ENCODE measurements at places on chromosomes 5 and 9.

GRCh38 chr9:4366591-4367330 is 66.9 kb upstream of the GLIS3 start:
- peak; percentile 52 for DNase-seq

DNA sequence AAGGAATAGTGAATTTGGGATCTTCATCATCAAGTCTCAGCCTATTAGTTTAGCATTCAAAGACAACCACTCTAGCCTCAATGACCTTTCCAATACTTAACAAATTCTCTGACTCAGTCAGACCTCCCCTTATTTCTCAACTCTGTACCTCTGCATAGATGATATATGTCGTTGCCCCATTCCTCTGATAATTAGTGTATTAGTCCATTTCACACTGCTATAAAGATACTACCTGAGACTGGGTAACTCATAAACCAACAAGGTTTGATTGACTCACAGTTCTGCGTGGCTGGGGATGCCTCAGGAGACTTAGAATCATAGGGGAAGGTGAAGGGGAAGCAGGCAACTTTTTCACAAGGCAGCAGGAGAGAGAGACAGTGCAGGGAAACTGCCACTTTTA is 8.9 kb downstream of the MRPL22 start:
- no peak for DNase-seq

DNA sequence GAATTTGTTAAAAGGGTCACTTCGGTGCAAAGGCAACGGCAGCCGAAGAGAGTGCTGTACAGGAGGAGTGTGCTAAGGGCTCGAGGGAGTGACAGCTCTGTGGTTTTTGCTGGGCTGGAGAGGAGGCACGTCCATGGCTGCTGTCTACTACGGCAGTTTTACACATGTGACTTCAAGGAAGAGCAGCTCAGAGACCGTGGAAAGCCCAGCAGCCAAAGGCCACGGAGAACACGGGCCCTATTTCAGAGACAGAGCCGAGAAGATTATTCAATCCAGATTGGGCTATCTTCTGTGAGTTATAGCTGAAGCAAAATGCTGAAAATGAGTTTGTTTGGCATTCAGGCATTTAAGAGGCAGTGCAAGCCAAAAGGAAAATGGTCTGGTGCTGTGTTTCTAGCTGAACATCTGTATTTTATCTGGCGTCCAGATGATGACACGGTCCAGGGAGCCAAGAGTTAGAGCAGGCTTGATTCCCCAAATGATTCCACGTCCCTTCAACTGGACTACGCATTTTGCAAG is 96.4 kb downstream of the RFK start:
- DNase-seq = no peak

- no peak for DNase-seq
Observed at GRCh38 chr5:23655674-23656073, 148.3 kb downstream of the PRDM9 start.

- no peak for DNase-seq
Observed at GRCh38 chr5:76074487-76075065, 8.6 kb upstream of the SV2C start.

- no peak for DNase-seq
Observed at GRCh38 chr5:56963246-56963645, 11.3 kb upstream of the MIER3 start.

GRCh38 chr5:111389390-111390082 is 122.8 kb downstream of the STARD4 start:
- DNase-seq = no peak

DNA sequence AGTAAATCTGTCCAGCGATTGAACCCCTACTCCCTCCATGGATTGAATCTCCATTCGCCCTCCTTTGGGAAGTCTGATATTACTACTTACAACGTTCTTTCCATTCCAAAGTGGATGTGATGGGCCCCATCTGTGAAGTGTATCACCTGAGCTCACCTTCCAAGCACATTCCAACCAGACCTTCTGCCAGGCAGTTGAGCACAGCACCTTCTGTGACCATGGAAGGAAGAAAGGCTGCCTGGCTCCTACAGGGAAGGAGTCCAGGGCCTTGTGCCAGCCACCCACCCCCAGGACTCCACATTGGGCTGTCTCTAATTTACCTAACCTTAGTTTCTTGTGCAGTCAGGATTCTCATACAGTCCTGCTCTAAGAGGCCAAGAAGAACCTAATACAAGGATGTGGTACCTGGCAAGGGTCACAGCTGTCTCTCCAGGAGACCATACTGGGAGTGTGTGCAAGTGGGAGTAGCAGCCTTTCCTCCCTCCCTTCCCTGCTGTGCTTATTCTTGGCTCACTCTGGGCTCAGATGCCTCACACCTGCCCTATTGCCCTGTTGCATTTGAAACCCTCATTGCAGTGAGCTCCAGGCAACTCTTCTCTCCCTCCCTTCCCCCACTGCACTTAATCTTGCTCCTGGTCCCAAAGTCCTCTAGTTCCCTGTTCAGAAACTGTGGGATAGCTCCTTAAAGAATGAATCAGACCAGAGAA is 116.1 kb downstream of the NRG2 start:
- DNase-seq = no peak

- no peak for DNase-seq
Observed at GRCh38 chr9:135711391-135711790, 9.4 kb downstream of the KCNT1 start.

DNA sequence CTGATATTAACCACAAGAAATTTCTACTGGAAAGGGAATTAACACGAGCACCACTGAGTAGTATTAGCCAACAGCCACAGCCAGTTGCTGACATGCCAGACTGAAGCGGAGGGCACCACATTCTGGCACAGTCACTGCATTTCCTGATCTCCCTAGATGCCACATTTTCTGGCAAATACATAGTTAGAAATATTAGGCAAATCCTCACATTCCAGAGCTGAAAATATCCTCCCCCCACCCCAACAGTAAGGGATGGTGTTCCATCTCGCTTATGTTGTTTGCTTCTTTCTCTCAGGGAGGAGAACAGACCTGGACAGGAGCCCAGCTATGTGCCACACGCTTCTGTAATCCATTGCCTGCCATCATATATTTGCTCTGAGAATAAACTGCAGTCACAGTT is 32.8 kb upstream of the MCTP1 start:
- DNase-seq = peak; percentile 66

Data from cerebellar nuclear complex (tissue), 1 donor.